ENCODE measurements at places on chromosomes 5 and 9. TPM values are rescaled to one million over a fixed set of nuclear protein-coding genes. Genes with fewer than 3 reads are reported as not detected.

DNA sequence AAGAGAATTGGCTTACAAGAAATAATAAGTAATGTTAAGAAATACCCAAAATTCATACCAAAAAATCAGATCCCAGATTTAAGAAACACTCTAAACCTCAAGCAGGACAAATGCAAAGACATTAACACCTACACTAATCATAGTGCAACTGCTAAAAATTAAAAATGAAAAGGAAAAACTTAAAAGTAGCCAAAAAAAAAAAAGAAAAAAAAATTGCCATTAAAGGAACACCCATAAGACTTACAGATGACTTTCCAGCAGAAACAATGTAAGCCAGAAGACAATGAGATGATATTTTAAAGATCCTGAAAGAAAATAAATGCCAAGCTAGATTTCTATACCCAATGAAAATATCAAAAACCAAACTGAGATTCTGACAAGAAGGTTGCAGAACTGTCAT is 101.5 kb downstream of the DENND1A start:
- no peak for DNase-seq

The NR2F1 gene
- 41.5 TPM for total RNA-seq

- DNase-seq = no peak
These were observed 25.3 kb upstream of the SLC31A2 start for GRCh38 chr9:113125386-113126035.

DNA sequence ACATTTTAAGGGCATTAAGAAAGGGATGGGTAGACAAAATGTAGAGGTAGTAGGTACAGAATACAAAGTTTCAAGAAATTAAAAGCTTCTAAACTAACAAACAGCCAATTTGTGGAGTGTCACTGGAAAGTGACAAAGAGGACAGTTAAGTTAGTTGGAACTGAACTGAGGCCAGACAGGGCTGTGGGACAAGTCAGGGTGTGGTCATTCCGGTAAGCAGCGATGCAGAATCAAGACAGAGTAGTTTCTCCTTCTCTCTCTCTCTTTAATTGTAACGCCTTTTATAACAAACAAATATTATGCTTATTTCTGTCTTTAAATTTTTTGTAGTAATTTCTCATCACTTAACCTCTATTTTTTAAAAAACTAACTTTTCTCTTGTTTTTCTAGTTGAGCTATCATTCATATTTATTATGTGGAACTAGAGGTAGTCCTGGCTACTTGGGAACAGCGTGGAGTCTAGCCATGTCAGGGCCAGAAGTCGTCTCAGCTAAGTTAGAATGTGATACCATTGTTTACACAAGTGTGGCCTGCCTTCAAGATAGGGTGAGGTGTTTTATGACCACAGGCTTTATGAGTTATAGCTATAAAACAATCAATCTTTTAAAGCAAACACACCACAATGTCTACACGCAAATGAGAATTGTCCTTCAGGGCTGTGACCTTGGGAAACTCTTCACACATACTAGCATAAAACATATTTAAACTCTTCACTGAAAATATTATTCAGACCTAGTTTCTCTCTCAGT is 115.3 kb upstream of the CDKN2B start:
- no peak for DNase-seq

- DNase-seq = no peak
These were observed 43.9 kb downstream of the RXRA start for GRCh38 chr9:134370213-134370492.
